ENCODE measurements at places on chromosomes 3 and 15.

- DNase-seq = no peak
Observed at GRCh38 chr15:89455535-89455934, 40.8 kb downstream of the RHCG start.

DNA sequence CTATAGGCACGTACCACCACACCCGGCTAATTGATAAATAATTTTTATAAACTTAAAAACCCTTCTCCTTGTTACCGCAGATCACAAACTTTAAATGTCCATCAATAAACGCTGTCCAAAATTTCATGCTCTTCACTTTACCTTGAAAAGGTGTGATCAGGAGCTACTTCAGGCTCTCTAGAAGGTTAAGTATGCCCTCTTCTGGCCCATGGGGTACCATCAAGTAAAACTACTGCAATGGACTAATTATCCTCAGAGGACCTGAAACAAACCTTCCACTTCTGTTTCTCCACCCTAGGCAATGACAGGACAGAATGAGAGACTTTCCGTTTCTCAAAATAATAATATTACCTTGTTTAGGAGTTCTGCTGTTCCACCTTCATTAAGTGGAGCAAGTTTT, 9.2 kb downstream of the LZTFL1 start:
- peak; percentile 3 for DNase-seq

GRCh38 chr15:99386391-99386790, 135.1 kb downstream of the LRRC28 start:
- DNase-seq = no peak

DNA sequence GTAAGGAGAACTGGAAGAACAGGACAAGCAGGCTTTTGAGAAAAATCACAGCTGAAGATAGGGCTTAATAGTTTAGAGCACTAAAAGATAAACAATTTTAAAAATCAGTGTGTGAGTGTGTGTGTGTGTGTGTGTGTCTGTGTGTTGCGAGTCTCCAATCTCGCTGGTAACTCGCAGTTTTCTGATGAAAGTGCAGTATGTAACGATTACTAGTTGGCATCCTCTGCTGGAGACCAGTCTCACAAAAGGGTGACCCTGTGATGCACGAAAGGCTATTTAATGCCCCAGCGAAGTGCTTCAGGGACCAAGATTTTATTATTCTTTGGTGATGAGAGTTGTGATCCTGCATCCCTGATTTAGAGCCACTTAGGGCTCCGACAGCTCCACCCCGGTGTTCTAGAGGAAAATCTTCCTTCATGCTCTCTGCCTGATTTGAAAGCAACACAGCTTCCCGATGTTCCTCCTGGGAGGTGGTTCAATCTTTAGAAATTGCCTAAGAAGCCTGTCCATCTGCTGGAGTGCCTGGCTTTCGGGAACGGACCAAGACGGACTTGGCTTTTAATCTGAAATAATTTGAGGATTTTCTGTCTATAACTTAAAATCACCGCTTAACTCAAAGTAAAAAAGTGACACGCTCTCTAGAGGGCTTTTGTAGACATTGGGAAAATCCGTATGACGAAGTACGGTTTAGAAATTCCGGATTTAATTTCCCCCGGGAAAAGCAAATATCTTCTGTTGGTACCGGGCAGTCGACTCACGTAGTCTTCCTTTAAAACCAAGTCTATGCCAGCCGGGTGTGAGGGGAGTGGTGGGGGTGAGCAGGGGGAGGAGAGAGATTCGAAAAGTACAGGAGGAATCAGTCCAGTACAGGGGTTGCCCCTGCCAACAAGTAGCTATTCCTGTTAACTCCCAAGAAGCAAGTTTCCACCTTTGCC, 1.1 kb upstream of the ALCAM start:
- DNase-seq = peak; percentile 6

- DNase-seq = no peak
Observed at GRCh38 chr3:60339304-60339703, 911.9 kb downstream of the FHIT start.

DNA sequence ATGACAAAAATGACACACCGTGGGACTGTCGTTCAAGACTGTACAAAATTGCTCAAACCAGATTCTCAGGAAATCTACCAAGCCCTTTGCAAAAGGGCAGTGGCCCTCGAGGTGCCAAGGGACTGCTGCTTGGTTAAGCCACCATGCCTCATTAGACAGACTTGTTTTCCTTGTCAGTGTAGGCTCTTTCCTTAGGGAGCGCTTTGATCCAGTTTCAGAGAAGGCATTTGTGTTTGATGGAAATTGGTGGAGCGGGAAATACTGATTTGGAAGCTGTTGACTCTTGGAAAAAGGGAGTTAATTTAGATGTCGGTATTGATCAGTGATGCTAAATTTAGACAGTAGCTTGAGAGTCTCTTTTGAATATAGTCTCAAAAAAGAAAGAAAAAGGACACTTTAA, 304.3 kb upstream of the UMPS start:
- DNase-seq = no peak

DNA sequence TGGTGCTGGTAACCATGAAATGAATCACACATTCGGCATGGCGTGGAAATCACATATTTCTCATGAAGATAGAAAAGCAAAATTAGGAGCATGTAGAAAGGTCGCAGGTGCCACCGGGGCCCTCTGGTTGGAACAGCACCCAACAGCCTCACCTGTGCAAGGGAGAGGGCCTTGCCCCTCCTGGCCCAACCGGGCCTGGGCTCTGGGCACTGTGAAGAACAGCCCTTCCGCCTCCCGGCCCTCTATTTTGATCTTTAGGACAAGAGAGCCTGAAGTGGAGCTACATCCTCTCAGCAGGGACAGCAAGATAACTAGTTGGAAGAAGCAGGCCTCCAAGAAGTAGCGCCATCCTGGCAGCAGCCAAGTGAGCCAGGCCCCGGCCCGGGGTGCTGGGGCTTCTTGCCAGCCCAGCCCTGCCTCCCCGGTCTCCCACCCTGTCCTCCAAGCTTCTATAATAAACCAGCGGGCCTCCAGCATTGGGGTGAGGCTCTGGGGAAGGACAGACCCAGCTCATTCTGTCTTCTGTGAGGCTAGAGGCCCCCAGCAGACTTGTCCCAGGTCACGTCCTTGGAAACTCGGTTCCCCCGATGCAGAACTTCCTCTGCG, 46.1 kb upstream of the FGD5 start:
- no peak for DNase-seq

DNA sequence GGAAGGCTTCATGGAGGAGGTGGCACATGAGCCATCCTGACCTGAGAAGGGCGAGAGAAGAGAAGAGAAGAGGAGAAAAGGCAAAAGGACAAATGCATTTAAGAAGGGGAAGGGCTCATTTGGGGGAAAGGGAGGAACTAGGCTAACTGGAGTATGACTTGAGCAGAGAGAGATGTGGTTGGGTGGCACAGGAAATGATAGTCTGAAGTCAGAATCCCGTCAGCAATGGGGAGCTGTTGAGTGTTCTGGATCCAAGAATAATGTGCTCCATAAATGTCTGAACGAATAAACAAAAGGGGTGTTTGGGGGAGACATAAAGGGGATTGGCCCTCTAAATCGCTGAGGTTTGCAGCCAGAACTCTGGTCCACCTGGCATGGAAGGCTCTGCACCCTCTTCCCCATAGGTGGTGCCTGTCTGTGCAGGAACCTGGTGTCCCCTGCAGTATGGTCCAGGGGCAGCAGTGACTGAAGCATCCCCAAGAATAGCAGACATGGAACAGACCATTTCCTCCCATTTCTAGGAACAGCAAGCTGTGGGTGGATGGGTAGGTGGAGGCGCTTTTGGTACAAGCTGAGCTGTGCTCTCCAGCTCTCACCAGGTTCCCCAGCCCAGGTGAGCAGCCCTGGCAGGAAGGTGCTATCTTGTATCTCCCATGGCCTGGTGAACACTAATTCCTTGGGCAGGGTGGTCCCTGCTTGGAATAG, 15.2 kb downstream of the CORO2B start:
- no peak for DNase-seq

DNA sequence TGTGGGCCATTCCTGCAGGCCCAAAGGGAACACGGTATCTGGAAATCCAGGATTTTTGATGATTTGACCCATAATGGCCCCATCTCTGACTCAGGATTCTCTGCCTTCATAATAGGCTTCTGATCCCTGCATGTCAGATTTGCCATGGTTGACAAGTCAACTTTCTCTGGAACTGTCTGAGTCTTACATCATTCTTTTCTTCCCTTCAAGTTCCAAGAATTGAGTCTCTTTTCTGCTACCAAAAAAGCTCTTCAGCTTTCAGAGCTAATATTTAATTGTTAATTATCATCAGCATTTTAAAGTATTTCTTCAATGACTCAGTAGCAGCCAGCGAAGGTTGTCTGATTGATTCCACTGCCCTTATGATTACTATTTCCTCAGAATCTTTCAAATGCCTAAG, 244.4 kb upstream of the COL8A1 start:
- no peak for DNase-seq

- DNase-seq = no peak
Observed at GRCh38 chr3:114756506-114757279, 390.4 kb downstream of the ZBTB20 start.

DNA sequence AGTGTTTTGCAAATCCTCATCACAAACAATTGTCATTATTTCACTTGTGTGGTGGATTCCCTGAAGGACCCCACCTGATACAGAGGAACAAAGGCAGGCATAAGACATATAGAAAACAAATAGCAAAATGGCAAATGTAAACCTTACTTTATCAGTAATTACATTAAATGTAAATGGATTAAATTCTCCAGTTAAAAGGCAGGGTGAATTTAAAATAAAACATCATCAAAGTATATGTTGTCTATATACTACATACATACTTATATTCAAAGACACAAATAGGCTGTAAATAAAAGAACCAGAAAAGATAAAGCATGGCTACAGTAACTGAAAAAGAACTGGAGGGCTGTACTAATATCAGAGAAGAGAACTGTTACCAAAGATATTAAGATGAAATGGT, 117.3 kb downstream of the RFX7 start:
- no peak for DNase-seq

GRCh38 chr15:79028411-79028964, 62.1 kb downstream of the RASGRF1 start:
- DNase-seq = peak; percentile 56

GRCh38 chr15:67745073-67746006, 80.0 kb upstream of the SKOR1 start:
- no peak for DNase-seq

GRCh38 chr15:100902436-100903167, 16.6 kb upstream of the LRRK1 start:
- DNase-seq = no peak

DNA sequence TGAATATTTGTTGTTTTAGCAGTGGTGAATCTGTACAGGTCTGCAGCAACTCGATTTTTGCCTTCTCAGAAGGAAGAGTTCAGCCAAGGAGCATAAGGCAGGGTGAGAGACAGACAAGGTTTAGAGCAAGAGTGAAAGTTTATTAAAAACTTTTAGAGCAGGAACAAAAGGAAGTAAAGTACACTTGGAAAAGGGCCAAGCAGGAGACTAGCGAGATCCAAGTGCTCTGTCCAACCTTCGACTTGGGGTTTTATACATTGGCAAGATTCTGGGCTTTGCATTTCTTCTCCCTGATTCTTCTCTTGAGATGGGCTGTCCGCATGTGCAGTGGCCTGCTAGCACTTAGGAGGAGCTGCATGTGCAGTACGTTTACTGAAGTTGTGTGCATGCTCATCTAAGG, 46.7 kb upstream of the AADACL2 start:
- DNase-seq = no peak

DNA sequence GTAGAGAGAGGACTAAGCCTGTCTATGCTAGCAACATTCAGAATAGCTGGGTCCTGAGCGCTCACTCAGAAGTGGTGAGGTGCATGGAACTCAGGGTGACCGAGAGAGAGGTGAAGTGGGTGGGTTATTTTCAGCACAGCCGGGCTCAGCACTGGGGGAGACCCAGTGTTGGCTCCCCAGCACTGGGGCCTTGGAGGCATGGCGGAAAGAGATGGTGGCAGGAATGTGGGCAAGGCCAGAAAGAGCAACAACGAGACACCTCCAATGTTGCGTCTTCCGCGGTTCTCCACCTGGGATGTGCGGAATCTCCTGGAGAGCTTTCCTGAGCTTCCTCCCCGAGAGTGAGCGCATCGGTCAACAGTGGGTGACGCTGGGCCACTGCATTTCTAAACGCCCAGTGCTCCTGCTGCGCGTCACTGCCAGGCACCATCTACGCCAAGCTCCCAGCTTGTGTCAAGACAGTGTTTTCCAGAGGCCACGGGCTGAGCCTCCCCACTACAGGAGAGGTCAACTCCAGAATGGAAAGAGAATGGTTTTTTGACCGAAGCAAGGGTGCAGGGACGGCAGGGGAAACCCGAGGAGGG, 148.4 kb downstream of the ADAMTS17 start:
- DNase-seq = no peak

DNA sequence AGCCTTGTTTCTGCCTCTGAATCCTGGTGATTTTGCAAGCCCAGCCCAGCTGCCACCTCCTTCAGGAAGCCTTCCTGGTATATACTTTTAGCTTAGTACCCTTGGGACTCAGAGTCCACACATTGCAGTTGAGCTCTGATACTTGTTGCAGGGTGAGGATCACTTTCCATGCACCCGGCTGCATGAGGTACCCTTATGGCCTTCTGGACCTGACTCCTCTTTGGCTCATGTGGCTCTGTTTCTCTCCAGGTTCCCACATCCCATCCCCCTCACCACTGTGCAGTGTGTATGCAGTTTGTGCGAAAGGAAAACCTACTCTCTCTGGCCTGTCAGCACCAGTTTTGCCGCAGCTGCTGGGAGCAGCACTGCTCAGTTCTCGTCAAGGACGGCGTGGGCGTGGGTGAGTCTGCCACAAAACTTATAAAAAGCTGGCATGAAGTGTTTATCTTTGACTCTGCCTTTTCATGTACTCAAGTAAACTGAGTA, 23.1 kb upstream of the P4HTM start:
- no peak for DNase-seq

DNA sequence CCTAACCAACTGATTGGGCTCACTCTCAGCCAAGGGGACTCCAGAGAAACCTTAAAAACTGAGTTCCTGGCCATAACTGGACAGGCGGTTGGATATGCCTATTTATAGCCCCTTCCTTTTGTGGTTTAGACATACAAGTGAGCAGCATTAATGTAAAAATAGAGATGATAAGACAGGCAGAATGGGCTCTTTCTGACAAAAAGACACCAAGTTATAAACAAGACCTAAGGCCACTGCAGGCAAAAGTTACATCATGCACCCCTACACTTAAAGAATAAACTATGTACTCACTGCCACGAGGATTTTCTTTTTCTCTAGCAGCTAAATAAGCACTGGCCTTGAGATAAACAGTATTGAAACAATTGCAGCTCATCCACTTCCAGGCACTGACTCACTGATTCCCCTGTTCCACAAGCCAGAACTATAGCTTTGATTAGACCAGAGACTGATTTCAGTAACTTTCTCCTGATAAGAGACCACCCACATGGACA, 30.1 kb downstream of the SUCNR1 start:
- DNase-seq = no peak

- DNase-seq = no peak
Observed at GRCh38 chr15:78272776-78273175, 8.4 kb downstream of the DNAJA4 start.

Measured in HTR-8/SVneo (cell line).